ENCODE measurements at places on chromosomes 5 and 9. TPM values are rescaled to one million over a fixed set of nuclear protein-coding genes. Genes with fewer than 3 reads are reported as not detected.

The ZNF367 gene
- 0.99 TPM for total RNA-seq

The PHF24 gene
- under 0.01 TPM for total RNA-seq

The PCDHB4 gene
- total RNA-seq, result 0.17 TPM

The CBY3 gene
- total RNA-seq, result not detected

The GAPT gene
- not detected for total RNA-seq

The PFN3 gene
- total RNA-seq, result not detected

The MYMK gene
- total RNA-seq, result not detected

The MAT2B gene
- 90.3 TPM for total RNA-seq

The PSMB7 gene
- total RNA-seq, result 149 TPM

The OTP gene
- not detected for total RNA-seq

The SHOC1 gene
- total RNA-seq, result under 0.01 TPM

The DPYSL3 gene
- total RNA-seq, result 185 TPM

The FKBP15 gene
- total RNA-seq, result 24.7 TPM

The SPATA24 gene
- total RNA-seq, result 10.9 TPM

The TXNDC8 gene
- total RNA-seq, result not detected

The PCA3 gene
- not detected for total RNA-seq

The BTNL8 gene
- total RNA-seq, result not detected

The SREK1IP1 gene
- 12.4 TPM for total RNA-seq

The SH2D3C gene
- not detected for total RNA-seq

The PCDHB14 gene
- total RNA-seq, result 1.2 TPM

The IL9 gene
- not detected for total RNA-seq

The SPINK7 gene
- not detected for total RNA-seq

The ARHGEF39 gene
- 2.9 TPM for total RNA-seq

The HSPB3 gene
- total RNA-seq, result 0.33 TPM

The CCNI2 gene
- not detected for total RNA-seq

The LPCAT1 gene
- 61.4 TPM for total RNA-seq

The PCDHB8 gene
- not detected for total RNA-seq

The SLC45A2 gene
- total RNA-seq, result not detected

The BARHL1 gene
- not detected for total RNA-seq

The ST8SIA4 gene
- 0.29 TPM for total RNA-seq

The S100Z gene
- total RNA-seq, result not detected

The SLC36A2 gene
- not detected for total RNA-seq

The LCN6 gene
- total RNA-seq, result not detected

The PRLR gene
- 0.17 TPM for total RNA-seq

The WASHC1 gene
- 5.4 TPM for total RNA-seq

The TSSK1B gene
- total RNA-seq, result 0.15 TPM
